Astrocyte of the spinal cord (primary cell): ENCODE measurements at places on chromosomes 2 and 18.

- no peak for DNase-seq
These were observed 17.1 kb downstream of the RAMP1 start for GRCh38 chr2:237876532-237876931.

- DNase-seq, result no peak
These were observed 14.9 kb downstream of the ESPNL start for GRCh38 chr2:238114851-238115660.

GRCh38 chr2:43853141-43854081 is 14.6 kb downstream of the ABCG8 start:
- DNase-seq, result no peak

DNA sequence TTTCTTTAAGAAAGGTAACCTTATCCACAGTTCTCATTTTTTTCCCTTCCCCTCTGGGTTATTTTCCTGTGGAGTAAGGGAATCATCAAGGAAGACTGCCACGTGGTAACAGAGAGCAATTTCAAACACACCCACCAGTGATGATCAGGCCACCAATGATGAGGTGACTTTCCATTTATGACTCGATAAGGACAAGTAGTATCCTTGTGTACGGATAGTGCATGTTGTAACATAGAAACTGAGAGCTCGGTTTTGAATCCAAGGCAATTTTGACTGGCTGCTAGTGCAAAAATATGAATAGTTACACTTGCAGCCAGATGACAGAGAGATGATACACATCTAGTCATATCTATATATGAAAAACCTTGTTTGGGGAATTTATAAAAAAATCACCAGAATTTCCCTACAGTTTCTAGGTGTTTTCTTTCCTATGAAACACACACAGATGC is 143.6 kb upstream of the TCF4 start:
- peak; percentile 10 for DNase-seq

DNA sequence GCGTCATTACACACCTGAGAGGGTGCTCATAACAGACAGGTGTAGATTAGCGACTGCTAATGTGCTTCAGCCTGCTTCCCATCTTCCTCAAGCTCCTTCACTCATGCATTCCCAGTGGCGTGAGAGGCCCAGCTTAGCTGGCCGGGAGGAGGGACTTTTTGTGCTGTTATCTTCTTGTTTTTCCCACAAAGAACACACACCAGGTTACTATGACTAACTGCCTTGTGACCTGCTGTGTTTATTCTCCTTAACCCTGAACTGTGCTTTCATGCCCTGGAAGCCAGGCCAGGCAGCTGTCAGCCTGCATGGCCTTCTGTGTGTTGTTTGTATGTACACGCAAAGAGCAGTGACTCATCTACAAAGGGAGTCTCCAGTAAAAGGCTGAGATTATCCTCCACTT is 143.8 kb downstream of the PIEZO2 start:
- DNase-seq, result peak; percentile 83

GRCh38 chr2:74130211-74130995 is 17.3 kb downstream of the BOLA3 start:
- no peak for DNase-seq

GRCh38 chr2:226655871-226656270 is 143.7 kb downstream of the IRS1 start:
- DNase-seq, result peak; percentile 19

- no peak for DNase-seq
These were observed 67.0 kb upstream of the TNFRSF11A start for GRCh38 chr18:62258093-62258492.

- no peak for DNase-seq
These were observed 84.4 kb downstream of the MAP4K4 start for GRCh38 chr2:101781791-101782426.

DNA sequence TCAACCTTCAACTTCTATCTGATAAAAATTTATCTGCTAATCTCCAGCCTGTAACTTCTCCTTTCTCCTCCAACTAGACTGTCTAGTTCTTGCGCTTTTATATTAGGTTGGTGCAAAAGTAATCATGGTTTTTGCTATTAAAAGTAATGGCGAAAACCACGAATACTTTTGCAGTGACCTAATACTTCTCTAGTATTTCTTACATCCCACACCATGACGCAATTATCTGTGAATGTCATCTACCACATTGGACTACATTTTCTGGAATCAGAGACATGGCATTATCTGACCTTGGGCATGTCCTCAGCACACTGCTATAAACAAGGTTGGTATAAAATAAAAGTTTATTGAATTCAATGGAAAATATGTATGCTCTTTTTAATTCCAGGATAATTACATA is 370.2 kb upstream of the LYPD1 start:
- DNase-seq, result peak; percentile 29

GRCh38 chr2:20620696-20621365 is 30.1 kb downstream of the HS1BP3 start:
- DNase-seq, result no peak

GRCh38 chr2:126766969-126767296 is 111.0 kb downstream of the GYPC start:
- no peak for DNase-seq

GRCh38 chr2:240831594-240832204 is 11.7 kb upstream of the KIF1A start:
- DNase-seq, result no peak

- DNase-seq, result no peak
These were observed 74.2 kb downstream of the VWA3B start for GRCh38 chr2:98161186-98161585.

DNA sequence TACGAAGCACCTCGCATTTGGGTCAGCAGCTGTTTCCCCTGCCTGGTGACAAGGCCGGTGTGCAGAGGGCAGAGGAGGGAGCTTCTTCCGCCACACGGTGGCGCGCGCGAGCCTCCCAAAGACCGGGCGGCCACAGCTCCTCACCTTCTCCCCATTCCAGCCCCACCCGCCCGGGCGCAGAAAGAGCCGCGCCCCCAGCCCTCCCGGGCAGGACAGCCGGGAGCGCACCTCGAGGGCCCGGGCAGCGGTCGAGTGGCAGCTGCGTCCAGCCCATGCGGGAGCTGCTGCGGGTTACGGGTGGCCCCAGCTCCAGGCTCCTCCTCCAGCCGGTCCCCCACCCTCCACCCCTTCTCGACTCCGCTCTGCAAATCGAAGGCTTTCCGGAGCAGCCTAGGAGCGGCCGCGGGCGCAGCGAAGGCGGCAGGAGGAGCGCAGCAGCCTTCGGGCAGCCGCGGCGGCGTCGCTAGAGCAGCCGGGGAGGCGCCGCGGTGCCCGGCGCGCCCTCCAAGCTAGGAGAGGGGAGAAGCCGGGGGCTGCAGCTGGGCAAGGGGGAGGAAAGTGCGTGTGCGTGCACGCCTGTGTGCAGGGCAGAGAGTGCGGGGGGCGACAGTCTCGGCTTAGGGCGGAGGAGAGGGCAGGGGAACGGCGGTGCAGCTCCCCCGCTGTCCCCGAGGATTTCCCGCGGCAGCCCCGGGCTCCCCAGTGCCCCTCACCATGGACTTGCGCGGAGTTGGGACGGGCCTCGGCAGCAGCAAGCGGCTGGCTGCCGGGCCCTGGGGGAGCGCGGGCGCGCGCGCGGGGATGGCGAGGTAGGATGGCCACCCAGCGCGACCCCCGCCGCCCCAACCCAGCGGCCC is at the start of gene CCDC85A:
Gene CCDC85A, plus strand, starts transcription at position 348 of the 857 bp plus-strand sequence. CDS start 635 bp downstream, outside the sequence.
- peak; percentile 80 for DNase-seq

- DNase-seq, result peak; percentile 94
These were observed 111.8 kb downstream of the STPG4 start for GRCh38 chr2:47043142-47043890.

GRCh38 chr18:37368110-37368954 is 197.3 kb downstream of the CELF4 start:
- no peak for DNase-seq

DNA sequence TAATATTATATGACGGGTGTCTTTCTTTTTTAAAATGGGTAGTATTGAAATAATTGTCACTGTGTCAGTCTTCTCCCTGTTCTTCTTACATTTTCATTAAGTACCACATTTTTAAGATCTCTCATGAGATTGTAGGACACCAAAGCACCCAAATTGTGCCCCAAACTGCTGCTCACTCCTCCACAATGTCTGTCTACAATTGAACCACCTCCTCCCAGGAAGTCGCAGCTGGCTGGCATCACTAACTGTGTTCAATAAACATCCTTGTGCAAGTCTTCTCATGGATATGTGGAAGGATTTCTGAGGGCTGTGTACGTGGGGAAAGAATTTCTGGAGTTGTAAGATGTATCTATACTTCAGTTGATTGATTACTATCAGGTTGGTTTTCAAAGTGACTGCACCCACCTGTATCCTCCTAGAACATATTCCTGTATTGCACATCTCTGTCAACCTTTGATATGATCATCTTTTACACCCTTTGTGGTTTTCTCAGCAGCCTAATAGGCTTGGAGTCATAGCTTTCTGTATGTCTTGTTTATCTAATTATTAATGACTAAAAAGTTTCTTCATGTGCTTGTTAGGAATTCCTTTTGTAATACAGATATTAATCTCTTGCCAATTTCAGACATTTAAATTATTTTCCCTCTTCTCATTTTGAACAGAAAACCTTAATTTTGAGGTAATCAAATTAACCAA is 774.9 kb downstream of the RNF144A start:
- peak; percentile 3 for DNase-seq

DNA sequence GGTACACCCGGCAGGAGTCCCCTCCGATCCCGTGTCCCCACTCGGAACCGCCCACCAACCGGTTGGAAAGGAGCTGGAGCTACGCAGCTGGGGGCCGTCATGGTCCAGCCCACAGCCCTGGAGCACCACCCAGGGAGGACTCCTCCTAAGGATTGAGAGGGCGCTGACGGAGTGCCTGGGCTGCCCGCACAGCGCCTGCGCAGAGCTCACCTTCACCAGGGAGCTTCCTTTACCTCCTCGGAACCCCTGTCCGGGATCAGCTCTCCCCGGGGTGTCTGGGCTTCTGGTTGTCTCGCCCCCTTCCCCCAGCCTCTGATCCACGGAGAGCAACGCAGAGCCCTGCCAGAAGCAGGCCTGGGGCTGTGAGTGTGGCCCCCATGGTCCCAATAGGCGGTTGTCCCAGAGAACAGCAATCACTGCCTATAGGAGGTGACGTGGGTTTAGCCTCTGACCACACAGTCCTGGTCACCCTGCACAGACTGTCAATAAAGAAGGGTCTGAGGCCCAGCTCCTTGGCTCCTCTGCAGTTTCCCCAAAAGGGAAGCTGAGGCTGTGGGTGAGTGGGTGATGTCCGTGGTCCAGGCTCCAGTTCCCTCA is 14.6 kb downstream of the ALPG start:
- no peak for DNase-seq

DNA sequence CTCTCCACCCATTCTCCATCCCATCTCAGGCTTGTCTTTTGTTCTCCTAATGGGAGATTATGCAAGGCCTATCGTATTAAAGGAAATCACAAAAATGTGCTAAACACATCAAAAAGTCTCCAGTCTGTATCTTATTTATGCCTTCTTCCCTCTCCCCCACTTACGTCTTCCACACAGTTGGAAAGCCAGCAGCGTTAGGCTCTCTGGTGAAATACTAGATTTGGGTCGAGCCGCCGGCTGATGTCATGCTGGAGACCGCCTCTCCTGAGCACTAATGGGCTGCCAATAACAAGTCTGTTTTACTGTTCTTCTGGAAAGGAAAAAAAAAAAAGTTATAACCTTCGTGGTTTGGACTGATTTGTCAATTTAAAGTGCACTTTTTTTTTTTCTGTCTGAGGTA is 182.7 kb upstream of the SIX2 start:
- DNase-seq, result no peak

GRCh38 chr18:25262920-25263319 is 89.0 kb downstream of the ZNF521 start:
- peak; percentile 51 for DNase-seq

DNA sequence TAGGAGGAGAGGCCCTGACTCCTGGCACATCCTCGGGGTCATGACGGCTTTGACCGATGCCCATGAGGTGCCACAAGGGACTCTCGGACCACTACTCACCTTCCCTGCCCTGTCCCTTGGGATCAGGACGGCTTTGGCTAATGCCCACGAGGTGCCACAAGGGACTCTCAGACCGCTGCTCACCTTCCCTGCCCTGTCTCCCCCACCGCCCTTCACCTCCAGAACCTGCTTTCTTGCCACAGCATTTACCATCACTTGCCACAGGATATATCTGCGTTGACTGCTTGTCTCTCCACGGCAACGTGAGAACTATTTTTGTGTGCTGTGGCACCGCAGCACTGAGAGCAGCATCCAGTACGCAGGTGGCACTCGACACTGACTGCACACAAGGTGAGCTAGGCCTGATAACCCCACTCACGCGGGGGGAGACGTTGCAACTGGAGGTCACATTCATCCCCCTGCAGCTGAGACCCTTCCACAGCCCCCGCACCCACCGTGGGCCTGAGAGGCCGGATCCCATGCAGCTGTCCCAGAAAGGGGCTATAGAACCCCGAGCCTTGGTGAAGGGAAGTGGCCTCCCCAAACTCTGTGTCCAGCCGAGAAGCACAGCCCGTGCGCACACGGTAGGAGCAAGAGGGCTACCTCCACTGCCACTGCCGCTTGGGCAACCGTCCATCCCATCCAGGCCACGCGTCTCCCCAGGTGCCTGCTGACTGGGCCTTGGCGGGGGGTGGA is 47.5 kb downstream of the ANO7 start:
- DNase-seq, result no peak

DNA sequence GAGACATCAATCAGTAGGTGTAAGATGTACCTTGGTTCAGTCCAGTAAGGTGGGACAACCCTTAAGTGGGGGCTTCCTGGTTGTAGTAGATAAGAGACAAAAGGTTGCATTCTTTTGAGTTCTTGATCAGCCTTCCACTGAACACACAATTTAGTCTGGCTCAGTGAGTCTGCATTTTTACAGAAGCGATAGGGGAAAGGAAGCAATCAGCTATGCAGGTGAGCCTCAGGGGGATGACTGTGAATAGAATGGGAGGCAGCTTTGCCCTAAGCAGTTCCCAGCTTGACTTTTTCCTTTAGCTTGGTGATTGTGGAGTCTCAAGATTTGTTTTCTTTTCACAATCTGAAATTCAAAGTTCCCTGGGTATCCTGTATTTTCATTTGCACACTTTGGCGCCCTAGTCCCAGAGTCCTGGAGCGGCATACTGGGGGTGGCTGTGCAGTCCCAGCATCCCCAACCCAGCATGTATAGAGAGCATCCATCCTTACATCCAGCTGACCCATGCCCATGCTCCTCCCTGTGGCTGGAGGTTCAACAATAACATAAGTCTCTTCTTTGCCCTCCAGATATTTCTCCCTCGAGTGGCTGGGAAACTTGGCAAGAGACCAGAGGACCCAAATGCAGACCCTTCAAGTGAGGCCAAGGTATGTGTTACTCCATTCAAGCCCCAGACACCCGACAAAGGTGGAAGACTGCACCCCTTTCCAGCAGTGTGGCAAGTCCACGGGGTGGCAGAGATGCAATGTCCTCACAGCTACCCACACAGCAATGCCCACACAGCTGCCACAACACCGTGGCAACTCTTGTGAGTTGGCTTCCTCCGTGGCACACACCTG is 20.1 kb upstream of the PRLH start:
- DNase-seq, result no peak

DNA sequence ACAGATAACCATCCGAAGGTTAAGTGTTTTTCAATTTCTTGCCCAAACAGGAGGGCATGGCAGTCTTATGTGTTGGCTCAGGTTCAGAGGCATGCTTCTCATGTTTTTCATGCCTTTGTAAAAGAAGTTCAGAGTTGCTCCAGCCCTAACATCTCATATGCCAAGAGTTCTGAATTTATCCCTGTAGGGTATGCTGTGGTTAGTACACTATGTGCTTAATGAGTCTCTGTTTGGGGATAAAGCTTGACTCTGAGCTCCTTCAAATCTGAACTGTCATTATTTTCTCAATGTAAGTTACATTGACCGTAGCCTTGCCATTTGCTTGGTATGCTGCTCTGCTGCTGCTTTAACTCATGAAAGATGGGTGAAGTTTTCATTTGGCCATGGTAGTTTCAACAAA is 67.9 kb upstream of the PNPT1 start:
- peak; percentile 50 for DNase-seq
